RWPE2 (cell line): ENCODE measurements at places on chromosomes 5 and 9.

DNA sequence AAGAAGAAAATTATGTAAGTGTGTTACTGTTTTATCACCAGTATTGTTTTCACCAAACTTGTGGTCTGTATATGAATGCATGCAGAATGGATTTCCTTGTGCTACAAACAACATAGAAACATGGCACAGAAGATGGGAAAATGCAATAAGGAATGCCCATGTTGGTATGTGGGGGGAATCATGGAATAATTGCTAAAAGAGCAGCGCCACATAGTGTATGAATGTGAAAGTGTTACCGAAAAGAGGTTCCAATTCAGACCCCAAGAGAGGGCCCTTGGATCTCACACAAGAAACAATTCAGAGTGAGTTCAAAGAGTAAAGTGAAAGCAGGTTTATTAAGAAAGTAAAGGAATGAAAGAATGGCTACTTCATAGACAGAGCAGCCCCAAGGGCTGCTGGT is 26.4 kb upstream of the TYRP1 start:
- no peak for DNase-seq

- no peak for DNase-seq
Measured at GRCh38 chr5:39712316-39713249, 287.8 kb upstream of the DAB2 start.

DNA sequence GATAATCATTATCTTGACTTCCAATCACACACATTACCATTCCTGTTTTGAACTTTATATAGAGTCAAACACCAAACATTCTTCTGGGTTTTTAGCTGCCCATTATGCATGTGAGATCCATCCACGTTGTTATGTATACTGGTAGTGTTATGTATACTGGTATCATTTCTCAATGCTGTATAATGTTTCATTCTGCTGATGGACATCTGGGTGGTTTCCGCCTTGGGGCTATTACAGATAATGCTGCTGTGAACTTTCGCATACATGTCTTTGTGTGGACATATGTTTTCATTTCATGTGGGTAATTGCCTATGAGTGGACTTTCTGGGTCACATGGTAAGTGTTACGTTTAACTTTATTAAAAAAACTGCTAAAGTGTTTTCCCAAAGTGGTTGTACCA is 217.8 kb upstream of the EFNA5 start:
- DNase-seq = no peak

GRCh38 chr9:18052060-18052459 is 421.9 kb upstream of the ADAMTSL1 start:
- DNase-seq = no peak

- DNase-seq = no peak
Measured at GRCh38 chr9:105138306-105138801, 106.1 kb upstream of the SLC44A1 start.

DNA sequence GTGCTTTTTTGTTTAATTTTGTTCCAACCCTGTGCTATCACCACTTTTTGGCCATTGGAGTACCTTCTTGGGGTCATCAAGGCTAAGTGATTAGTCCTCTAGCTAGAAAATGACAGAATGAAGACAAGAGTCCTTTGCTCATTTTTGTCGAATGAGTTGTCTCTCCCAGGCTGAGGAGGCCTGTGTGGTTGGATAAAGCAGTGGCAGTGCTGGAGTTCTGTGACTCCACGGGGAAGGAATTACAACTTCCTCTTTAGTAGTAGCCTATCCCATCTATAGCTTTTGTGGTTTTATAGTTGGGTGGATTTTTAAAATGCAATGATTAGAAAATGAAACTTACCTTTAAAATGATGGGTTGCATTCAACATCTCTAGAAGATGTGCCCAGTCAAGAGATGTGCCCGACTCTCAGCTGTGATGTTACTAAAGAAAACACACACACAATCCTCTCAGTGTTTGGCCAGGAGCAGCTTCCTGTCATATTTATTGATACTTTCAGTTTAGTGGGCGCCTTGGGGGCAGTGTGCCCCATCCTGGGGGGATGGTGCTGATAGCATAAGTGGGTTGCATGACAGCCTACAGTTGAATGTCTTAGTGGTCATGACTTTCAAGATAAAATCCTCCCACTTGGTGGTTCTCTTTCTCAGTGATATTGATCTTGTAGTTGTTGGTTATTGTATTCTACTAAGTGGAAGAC is 11.9 kb downstream of the OTULINL start:
- DNase-seq = no peak

- no peak for DNase-seq
Measured at GRCh38 chr5:168299372-168299771, 7.9 kb downstream of the WWC1 start.

DNA sequence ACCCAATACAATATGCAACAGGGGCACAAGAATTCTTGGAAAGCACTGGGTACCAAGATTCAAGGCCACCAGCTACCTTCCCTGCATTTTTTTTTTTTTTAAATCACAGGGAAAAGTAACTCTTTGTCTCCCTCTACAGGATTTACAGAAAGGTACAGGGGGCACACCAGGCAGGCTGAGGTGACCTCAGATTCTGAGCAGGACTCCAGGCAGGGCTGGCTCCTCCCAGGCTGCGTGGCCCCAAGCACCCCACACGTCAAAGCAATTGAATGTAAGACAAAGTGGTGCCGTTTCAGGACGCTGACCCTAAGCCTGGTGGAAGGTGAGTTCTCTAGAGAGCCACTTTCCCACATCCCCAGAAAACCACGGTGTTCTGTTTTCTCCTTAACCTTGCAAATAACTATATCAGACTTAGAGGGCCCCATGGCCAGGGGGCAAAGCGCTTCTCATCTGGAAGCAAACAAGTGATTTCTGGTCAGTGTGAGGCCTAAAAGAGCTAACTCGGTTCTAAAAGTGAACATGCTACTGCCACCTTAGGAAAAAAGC is 222.6 kb downstream of the ROR2 start:
- no peak for DNase-seq

DNA sequence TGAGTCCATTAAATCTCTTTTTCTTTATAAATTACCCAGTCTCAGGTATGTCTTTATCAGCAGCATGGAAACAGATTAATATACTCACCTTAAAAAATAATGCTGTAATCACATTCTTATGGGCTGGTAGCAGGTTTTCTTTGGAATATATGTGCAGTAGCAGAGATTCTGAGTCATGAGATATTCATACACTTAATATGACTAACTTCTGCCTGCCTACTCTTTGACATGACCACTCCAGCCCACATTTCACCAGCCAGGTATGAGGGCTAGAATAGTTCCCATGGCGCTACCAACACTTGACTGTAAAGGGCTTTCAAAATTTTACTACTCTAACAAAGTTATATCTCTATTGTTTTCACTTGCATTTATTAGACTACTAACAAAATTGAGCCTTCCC is 74.1 kb upstream of the GHR start:
- DNase-seq = no peak
